ENCODE measurements at places on chromosomes 3 and 15. TPM values are rescaled to one million over a fixed set of nuclear protein-coding genes. Genes with fewer than 3 reads are reported as not detected.

OR4M2 gene
- not detected for total RNA-seq

ARL8B gene
- 42.9 TPM for total RNA-seq

ERC2 gene
- 1.0 TPM for total RNA-seq

FAM3D gene
- 11.6 TPM for total RNA-seq

GPR156 gene
- total RNA-seq: 3.0 TPM

- peaks cover 30% of the 10 kb centered on the region for H3K4me1 ChIP-seq
- no peaks in the 10 kb centered on the region for H3K27me3 ChIP-seq
- no peaks in the 10 kb centered on the region for H3K36me3 ChIP-seq
- no peak overlapping the region for H3K4me3 ChIP-seq
These were observed 1.6 kb upstream of the PRKCD start for GRCh38 chr3:53159156-53160060.

DNA sequence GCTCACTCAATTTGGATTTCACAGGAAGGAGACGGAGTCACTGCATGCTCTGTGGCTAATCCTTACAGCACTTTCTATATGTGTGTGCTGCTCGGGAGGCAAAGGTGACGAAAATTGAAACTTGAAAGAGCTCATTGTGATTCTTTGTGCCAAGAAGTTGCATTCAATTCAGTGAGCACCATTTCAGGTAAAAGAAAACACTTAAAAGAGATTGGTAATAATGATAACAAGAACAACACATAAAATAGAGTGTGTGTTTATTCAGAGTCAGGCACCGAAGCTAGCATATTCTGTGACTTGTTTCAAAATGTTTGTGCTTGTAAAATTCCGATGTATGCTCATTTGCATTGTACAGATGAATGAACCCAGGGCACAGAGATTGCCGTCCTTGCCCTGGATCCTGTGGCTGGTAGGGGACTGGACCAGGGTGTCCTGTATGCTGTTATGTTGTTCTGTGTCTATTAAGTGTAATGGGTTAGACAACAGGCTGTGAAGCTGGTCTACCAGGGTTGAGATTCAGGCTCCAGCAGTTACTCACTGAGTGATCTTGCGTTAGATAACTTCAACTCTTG, 193.3 kb upstream of the PROK2 start:
- H3K4me1 ChIP-seq: no peaks in the 10 kb centered on the region
- no peak overlapping the region for H3K27ac ChIP-seq
- no peaks in the 10 kb centered on the region for H3K36me3 ChIP-seq
- H3K27me3 ChIP-seq: no peaks in the 10 kb centered on the region

DNA sequence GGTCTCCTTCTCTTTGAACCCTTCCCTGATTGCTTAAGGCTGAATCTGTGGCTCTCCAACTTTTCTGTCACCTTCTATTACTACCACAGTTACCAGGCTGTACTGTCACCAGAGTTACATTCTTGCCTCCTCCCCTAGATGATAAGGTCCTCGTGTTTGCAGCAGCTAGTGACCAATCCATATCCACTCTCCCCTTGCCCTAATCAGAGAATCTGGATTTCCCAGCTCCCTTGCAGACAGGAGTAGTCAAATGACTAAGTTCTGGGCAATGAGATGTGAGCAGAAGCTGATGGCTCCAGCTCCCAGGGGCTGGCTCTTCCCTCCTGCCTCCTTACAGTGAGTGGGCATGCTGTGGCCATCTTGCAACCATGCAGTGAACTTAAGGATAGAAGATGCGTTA, 95.4 kb upstream of the VGLL4 start:
- no peaks in the 10 kb centered on the region for H3K27me3 ChIP-seq
- H3K36me3 ChIP-seq: no peaks in the 10 kb centered on the region
- no peak for DNase-seq
- H3K4me3 ChIP-seq: no peak overlapping the region
- H3K27ac ChIP-seq: no peak overlapping the region

DNA sequence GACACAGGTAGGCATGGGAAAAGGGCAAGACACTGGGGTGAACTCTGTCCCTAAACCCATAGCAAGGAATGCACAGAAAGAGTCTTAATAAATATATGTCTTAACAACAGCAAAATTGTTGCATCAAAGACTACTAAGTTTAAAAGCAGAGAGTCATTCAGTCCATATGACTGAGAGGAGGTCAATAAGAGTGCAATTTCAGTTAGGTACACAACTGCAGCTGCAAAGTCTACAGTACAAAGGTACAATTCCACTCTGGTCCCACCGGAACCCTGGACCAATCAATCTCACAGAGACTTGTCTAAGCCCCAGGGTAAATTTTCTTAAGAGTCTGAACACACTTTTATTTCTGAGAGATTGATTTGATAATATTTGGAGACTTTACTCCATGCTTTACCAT, 6.9 kb downstream of the CP start:
- H3K4me1 ChIP-seq: no peaks in the 10 kb centered on the region
- no peak overlapping the region for H3K27ac ChIP-seq
- DNase-seq: no peak
- no peak overlapping the region for H3K4me3 ChIP-seq
- H3K36me3 ChIP-seq: no peaks in the 10 kb centered on the region

DNA sequence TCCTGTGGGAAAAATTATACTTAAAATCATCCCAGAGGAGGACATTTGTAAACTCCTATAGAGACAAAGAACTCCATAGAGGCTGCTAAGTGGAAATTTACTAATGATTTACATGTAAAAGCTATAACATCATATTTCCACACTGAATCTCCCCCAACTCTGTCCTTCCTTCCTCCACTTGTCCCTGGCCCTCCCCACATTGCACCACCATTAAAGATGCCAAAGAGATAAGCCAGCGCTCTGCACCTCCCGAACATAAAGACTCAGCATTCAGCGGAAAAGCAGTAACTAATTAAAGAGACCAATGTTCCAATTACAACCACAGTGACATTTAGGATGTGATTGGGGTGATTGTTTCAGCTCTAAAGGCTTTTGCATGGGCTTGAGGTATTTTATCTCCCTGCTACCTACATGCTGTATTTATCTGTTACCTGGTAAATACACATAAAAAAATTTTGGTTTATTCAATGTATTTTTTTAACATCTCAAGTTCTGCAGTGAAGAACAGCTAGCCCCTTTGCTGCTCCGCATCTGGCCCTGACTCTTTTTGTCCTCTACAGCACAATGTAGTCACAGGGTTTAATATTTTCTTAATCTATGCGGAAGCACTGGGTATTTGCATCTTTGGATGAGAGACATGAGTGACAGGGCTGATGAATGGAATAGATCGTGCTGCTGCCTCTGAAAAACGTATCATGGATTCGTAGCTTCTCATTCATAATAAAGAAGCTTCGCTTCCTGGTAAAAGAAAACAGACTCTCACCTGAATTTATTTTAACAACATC, 35.3 kb upstream of the B3GNT5 start:
- H3K4me3 ChIP-seq: no peak overlapping the region
- DNase-seq: no peak
- H3K27me3 ChIP-seq: no peaks in the 10 kb centered on the region
- H3K4me1 ChIP-seq: no peaks in the 10 kb centered on the region
- H3K27ac ChIP-seq: no peak overlapping the region

DNA sequence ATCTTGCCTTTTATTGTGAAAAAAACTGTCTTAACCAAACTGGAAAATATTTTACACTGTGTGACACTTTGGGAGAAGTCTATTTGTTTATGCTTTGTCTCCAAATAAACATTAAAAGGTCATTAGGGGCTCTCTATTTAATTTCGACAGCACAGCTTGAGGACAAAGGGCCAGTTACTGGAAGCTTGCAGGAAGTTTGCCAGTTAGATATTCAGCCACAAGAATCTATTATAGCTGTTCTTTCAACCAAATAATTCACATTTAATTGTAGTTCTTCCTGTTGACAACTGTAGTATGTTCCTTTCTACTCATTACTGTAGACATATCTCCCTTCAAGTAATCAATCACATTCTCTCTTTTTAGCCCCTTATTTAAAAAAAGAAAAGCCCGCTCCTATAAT, 6.1 kb downstream of the CP start:
- no peaks in the 10 kb centered on the region for H3K27me3 ChIP-seq
- no peaks in the 10 kb centered on the region for H3K36me3 ChIP-seq
- no peak for DNase-seq
- H3K4me1 ChIP-seq: no peaks in the 10 kb centered on the region

Measured in prostate gland (tissue), 2 donors.